ENCODE measurements at places on chromosomes 5 and 9.

DNA sequence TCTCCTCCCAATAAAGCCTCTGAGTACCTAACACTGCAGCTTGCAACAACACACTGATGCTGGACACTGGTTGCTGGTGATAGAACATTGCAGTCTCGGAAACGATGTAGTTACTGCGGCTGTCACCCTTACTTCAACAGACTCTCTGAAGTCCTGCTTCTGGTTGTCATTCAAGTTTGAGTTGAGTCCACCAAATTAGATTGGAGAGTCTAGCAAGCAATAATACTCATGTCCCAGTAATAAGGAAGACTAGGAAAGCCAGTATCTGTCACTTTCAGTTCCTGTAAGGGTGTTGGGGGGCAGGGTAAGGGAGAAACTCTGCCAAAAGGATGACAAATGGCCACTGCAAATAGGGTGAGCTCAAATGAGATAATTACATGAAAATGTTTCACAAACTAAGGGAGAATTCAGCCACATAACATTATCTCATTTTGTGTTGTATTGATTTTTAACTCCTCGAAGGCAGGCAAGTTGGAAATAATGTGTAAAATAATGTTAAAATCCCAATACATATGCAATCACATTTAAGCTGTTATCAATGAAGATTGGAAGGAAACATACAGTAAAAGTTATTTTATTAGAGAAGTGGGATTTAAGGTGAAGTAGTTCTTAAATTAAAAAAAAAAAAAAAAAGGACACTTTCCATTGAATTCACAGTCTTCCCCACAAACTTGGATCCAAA, 849 bp upstream of the IFT74 start:
- DNase-seq, result peak; percentile 37

- peak; percentile 94 for DNase-seq
Measured at GRCh38 chr5:79346420-79346824, 110.5 kb downstream of the JMY start.

- no peak for DNase-seq
Measured at GRCh38 chr9:88391921-88392320, 3.7 kb downstream of the SPIN1 start.

DNA sequence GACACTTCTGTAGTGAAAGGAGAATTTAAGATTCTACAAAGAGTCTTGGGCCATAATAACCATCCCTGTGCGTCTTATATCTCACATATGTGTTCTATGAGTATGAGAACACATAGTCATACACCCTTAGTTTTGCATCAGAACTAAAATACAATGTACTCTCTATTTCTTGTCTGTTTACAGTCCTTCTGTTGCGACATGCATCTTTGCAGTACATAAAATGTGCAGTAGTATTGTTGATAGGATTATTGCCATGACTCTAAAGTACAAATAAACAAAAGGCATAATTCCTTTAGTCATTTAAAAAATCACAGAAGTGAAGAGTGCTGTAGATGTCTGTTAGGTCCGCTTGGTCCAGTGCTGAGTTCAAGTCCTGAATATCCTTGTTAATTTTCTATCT, 201.9 kb downstream of the NR3C1 start:
- peak; percentile 34 for DNase-seq

DNA sequence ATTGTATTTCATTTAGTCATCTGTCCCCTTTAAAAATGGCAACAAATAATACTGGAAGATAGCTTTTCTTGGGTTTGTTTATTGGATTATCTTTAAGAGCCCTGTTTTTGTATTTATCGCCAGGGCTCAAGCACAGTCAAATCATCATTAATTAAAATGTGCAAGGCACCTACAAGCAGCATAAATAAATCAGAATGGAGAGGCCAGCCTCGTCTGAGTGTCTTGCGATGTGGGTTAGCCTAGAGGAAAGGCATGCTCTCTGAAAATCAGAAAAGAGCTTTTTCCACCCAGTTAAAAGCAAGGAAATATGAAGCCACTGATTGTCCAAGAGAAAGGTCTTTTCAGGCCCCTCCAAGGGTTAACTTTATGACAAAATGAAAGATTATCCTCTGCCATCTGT, 31.8 kb downstream of the ZFAND5 start:
- DNase-seq, result no peak

- no peak for DNase-seq
Measured at GRCh38 chr5:112434641-112435040, 15.6 kb upstream of the EPB41L4A start.

- no peak for DNase-seq
Measured at GRCh38 chr5:74337984-74338310, 302.6 kb downstream of the ENC1 start.

DNA sequence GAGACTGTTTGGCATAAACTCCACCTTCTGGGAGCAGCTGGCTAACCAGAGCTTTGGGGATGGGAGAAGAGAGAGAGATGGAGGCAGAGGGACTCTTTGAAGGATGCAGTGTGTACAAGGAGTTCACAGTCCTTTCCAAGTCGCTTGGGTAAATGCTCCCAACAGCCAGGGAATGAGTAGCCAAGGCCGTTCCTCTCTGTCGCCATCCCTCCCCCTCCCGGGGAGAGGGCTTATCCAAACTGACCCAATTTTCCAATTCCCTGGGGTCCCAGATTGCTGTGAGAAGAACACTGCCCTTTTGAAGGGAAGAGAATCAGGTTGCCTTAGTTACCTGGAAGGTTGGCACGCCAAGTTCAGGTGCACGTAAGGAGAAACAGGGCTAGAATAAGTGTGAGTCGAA, 7.9 kb downstream of the WWC1 start:
- no peak for DNase-seq

- DNase-seq, result peak; percentile 60
Measured at GRCh38 chr9:83336706-83337105, 201.5 kb downstream of the FRMD3 start.

DNA sequence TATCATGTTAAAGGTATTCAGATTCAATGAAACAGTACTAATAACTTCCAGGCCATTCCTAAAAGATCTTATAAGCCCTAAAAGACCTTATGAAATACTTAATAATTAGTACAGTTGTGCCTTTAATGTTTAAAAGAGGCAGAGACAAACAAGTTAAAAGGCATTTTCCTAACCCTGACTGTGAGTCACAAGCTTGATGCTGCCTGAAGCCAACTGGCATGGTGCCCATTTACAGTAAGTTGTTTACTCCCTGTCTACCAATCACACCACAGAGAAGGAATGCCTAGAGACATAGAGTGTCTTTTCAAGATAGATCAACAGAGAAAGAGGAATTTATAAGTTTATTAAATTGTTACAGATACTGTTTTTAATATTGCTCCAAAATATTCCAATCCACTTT, 47.8 kb downstream of the NR3C1 start:
- DNase-seq, result peak; percentile 97

GRCh38 chr5:171102877-171103610, 206.0 kb upstream of the TLX3 start:
- no peak for DNase-seq

DNA sequence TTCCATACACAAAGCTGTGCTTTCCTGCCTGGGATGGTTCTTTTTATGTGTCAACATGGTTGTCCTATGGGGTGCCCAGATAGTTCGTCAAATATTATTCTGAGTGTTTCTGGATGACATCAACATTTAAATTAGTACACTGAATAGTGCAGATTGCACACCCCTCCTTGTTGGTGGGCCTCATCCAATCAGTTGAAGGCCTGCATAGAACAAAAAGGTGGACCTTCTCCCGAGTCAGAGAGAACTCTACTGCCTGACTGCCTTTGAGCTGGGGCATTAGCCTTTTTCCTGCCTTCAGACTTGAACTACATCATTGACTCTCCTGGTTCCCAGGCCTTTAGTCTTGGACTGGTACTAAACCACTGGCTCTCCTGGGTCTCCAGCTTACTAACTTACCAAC, 80.4 kb downstream of the SHB start:
- DNase-seq, result no peak

GRCh38 chr5:56688402-56688801, 126.9 kb upstream of the MAP3K1 start:
- no peak for DNase-seq

DNA sequence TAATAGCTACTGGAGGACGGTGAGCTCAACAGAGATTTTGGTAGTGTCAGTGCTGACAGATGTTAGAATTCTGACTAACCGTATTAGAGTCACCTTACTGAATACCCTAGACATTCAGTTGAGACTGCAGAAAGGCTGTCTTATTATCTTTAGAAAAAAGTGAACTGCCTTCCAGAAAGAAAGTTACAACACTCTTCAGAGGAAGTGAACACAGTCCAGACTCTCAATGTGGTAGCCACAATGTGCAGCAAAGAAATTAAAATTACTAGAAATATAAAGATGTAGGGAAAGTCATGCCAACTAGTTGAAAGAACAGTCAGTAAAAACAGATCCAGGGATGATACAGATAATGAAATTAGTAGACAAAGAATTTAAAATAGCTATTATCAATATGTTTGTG, 47.1 kb upstream of the COL15A1 start:
- DNase-seq, result no peak

- DNase-seq, result no peak
Measured at GRCh38 chr5:172744123-172745104, 26.6 kb downstream of the DUSP1 start.

- DNase-seq, result no peak
Measured at GRCh38 chr5:52731274-52732027, 56.3 kb upstream of the ITGA1 start.

DNA sequence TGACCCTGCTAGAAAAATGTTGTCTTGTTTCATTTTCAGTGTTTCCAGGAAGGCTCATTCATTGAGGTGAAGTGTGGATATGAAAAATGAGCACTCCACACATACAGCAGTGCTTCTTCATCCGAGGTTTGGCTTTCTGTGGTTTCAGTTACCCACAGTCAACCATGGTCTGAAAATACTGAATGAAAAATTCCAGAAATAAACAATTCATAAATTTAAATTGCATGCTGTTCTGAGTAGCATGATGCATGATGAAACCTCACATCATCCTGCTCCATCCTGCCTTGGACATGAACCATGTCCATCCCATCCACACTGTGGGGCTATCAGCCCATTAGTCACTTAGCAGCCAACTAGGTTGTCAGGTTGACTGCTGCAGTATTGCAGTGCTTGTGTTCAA, 10.4 kb upstream of the SLC45A2 start:
- peak; percentile 63 for DNase-seq

- no peak for DNase-seq
Measured at GRCh38 chr5:44336708-44337107, 52.5 kb downstream of the FGF10 start.

DNA sequence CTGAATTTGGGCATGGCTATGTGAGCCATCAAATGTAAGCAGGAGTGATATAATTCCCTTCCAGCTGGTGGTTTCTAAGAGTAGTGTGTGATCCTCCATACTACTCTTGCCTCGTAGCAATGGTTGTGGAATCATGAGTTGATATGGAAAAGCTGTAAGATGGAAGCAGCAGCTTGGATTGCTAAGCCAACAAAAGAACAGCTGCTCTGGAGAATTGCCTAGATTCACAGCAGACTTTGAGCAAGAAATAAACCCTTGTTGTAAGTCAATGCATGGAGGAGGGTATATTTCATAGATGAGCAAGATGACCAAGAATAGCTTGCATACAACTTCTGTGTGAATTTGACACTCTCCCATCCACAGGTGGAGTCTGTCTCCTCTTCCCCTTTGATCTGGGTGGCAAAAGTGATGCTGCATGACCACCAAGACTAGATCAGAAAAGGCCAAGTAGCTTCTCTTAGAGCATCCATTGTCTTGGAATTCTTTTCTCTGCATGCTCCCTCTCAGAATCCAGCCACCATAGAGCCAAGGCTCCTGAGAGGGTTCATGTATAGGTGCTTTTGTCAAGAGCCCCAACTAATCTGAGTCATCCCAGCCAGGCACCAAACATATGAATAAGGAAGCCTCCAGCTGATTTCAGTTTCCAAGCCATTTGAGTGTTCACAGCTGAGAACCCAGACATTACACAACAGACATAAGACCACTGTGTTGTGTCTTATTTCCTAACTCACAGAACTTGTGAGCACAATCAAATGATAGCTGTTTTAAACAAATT, 79.0 kb downstream of the PRLR start:
- peak; percentile 29 for DNase-seq

GRCh38 chr9:93708289-93708986, 132.1 kb downstream of the PHF2 start:
- DNase-seq, result no peak

DNA sequence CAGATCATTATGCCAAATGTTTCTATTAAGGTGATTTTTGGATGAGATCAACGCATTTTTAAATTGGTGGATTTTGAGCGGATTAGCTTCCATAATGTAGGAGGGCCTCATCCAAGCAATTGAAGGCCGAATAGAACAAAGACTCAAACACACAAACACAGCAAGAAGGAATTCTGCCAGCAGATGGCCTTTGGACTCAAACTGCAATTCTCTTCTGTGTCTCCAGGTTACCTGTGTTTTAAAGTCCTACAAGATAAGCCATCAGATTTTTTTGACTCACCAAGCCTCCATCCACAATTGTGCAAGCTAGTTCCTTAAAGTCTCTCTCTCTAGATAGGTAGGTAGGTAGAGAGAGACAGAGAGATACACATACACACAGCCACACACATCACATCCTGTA, 25.5 kb downstream of the CDH6 start:
- no peak for DNase-seq

GRCh38 chr5:63963080-63963735, 963 bp upstream of the HTR1A start:
- peak; percentile 68 for DNase-seq

DNA sequence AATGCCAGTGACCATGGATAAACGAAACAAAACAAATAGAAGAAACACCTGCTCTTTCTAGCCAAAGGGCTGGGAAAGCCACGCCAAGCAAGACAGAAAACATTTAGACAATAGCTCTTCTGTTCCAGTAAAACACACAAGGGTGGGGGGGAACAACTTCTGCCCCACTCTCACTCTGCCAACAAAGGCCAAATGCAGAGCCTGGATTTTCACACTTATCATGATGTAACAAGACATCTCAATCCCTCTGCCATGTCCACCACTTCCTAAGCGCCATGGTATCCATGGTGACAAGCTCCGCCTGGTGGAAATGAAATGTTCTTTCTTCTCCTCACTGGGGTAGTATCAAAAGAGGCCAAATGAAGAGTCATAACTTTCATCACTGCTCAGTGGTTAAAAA, 60.6 kb downstream of the DRD1 start:
- DNase-seq, result no peak

DNA sequence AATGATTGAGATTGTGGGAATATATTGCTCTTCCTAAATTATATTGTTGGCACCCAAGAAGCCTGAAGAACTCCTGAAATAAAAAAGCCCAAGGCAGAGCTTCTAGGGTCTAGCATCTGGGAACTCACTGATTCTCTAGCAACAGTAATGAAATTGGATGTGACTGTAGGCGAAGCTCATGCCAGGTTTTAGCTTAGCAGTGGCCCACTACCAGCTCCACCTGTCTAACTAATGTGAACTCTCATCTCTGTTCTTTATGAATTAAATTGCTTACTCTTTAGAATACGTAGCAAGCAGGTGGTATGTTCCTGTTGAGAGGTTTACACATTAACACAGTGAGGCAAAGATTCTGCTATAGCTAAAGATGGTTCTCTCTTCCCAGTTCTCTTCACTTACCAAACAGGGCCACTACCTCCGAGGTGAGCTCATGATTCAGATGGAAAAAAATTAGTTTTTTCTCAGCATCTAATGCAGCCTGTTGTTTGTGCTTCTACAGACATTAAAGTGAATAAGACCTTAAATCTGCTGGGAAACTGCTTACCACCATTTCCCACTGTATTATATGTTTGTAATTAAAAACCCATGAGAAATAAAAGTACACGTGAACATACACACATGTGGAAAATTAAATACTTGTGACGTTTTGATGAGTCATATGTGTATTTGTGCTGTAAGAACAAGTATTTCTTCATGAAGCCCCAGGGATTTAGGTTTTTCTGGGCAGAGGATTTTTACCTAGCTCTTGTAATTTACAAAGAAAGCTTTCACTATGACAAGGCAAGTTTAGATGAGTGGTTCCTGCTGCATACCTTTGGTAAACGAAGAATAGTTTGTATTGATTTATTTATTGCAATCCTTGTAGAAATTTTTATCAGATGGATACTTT, 360.1 kb downstream of the KDM4C start:
- peak; percentile 49 for DNase-seq

Data from ELR (cell line).